Left renal cortex interstitium (tissue), 4 donors: ENCODE measurements at places on chromosomes 1 and 21.

GRCh38 chr1:242828828-242829227 is 304.3 kb upstream of the PLD5 start:
- no peak for DNase-seq

DNA sequence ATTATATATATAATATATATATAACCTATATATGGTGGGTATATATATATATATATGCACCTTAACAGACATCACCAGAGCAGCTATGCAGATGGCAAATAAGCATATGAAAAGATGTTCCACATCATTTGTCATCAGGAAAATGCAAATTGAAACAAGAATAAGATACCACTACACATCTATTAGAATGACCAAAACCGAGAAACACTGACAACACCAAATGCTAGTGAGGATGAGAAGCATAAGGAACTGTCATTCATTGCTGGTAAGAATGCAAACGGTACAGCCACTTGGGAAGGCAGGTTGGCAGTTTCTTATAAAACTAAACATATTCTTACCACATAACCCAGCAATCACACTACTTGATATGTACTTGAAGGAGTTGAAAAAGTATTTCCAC is 219.8 kb upstream of the PRMT6 start:
- no peak for DNase-seq

DNA sequence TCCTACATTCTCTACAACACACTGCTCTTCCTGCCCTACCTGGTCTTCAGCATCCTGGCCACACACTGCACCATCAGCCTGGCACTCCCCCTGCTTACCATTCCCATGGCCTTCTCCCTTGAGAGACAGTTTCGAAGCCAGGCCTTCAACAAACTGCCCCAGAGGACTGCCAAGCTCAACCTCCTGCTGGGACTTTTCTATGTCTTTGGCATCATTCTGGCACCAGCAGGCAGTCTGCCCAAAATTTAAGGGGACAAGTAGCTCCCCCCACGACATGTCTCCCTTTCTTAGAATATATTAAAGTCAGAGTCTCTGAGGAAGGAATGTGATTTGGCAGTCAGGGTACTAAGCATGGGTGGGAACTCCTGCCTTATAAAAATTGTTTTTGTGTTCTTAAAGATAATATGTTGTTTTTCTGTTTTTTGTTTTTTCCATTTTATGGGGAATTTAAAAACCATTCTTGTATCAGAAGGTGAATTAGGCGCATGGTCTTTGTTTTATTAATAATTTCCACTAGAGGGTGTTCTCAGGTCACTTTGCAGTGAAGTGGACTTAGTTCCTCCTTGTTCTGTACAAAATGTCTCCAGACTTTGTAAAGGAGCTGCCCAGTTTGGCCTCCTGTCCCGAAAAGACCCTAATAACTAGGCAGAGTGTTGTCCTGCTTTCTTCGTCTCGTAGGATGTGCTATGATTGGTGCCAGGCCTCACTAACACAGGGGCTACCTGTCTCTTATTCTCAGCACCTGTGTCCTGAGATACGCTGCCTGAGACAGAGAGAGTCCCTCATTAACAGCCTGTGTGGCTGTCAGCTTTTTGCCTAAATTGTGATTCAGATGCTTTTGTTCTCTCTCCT is 13.1 kb downstream of the UBIAD1 start:
- DNase-seq = no peak

GRCh38 chr21:26177187-26177586 is 6.6 kb upstream of the APP start:
- no peak for DNase-seq

DNA sequence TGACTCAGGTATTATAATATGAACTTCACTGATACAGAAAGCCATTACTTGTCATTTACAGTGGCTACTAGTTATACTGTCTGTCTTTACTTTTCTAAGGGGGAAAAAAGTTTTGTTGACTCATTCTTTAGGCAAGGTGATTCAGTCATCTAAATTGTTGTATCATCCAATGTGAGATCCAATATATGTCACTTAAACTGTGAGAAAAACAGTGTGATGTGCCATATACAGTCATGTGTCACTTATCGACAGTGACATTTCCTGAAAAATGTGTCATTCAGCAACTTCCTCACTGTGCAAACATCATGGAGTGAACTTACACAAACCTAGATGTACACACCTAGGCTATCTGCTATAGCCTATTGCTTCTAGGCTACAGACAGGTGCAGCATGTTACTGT is 57.6 kb downstream of the KCNK2 start:
- DNase-seq = no peak

DNA sequence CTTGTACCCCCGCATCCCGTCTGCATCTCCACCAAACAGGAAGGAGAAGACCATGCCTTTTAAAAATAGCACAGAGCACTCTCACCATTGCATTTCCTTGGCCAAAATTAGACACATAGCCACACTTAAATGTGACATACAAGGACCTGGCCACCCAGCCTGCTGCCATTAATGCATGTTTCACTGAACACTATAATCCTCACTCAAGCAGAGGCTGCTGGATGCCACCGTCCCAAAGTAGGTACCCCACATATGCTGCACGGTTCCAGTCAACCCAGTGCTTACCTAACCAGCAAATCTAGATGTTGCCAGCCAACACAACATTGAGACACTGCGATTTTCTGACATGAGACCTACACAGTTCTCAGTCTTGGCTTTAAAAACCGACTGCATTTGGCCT is 107.7 kb downstream of the ADSS2 start:
- DNase-seq = no peak
